ENCODE measurements at places on chromosomes 2 and 18.

- no peak for DNase-seq
Measured at GRCh38 chr2:222993920-222994650, 57.9 kb upstream of the KCNE4 start.

DNA sequence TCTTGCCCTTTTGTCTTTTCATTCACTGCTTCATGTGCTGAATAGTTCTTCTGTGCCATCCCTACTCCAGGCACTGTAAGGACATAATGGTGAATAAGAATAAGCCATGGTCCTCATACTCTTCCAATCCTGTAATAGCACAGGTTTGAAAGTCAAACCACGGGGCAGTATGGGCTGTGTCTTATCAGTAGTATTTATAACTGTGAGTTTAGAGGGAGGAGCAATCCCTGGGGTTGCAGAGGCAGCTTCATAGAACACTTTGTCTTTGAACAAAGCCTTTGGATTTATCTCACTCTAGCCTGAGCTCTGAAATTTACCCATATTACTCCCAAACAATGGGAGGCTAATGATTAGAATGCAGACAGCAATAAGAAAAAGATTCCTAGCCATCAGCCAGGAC lies 30.2 kb upstream of the ALK start:
- no peak for DNase-seq

- no peak for DNase-seq
Measured at GRCh38 chr2:185274718-185275484, 463.7 kb upstream of the FSIP2 start.

DNA sequence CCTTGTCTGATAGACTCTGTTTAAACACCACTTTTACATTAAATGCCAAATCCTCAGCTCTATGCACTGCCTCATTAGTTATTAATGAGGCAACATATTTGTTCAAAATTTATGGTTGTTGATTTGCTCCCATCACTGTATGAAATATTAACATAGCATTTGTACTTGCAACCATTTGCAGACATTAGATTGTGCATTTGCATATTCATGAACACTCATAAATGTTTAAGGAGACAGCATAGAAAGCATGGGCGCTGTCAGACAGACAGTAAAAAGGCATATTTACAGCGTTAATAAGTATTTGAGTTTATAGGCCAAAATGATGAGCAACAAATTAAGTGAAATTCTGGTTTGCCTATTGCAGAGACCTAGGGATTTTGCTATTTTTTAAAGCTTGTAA lies 502.3 kb downstream of the TXNL1 start:
- no peak for DNase-seq

- peak; percentile 25 for DNase-seq
Measured at GRCh38 chr18:2978661-2979106, 34.3 kb downstream of the LPIN2 start.

- no peak for DNase-seq
Measured at GRCh38 chr2:76498360-76498759, 787.6 kb upstream of the GCFC2 start.

- DNase-seq, result peak; percentile 59
Measured at GRCh38 chr2:120613742-120614571, 121.7 kb upstream of the GLI2 start.

DNA sequence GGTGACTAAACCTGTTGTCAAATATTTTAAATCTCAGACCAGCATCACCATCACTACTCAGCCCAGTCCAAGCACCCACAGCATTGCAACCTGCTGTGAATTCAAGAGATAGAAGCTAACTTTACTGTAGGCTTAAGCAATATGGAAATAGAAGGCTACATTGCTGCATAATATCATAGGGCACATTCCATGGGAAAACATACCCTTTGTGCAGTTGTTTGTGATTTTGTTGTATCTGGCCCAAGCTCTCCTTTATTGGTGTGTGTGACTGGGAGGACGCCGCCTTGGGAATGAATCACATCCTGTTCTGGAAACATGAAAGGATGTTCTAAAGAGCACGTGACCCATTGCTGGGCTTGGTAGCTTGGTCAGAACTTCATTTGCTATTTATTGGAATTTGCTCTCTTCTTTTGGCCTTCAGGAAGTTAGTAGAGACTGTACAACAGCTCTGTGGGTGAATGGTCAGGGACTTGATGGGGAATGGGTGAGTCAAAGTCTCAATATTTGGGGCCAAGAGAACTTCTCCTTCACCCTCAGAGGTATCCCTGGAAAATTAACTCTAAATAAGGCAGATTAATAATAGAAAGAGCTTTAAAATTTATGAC lies 106.8 kb upstream of the SERPINE2 start:
- DNase-seq, result peak; percentile 29

DNA sequence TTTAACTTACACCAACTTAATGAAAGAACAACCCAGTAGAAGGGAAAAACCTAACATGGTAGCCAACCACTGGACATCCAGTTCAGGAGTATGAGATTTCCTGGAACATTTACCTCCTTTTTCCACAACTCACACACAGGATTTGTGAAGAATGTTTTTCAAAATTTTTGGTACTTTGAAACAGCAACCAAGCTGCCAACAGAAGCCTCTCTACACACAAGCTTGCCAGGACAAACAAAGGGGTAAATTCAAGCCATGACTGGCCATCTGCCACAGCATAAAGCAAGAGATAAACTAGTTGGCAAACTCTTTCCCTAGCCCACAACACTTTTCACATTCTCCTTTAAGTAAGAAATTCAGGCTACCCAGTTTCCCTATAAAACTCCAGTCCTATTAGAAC lies 21.4 kb downstream of the MGAT4A start:
- no peak for DNase-seq

- DNase-seq, result no peak
Measured at GRCh38 chr18:68611311-68611710, 103.6 kb downstream of the TMX3 start.

GRCh38 chr2:14861181-14861580 lies 228.7 kb downstream of the LRATD1 start:
- DNase-seq, result no peak

DNA sequence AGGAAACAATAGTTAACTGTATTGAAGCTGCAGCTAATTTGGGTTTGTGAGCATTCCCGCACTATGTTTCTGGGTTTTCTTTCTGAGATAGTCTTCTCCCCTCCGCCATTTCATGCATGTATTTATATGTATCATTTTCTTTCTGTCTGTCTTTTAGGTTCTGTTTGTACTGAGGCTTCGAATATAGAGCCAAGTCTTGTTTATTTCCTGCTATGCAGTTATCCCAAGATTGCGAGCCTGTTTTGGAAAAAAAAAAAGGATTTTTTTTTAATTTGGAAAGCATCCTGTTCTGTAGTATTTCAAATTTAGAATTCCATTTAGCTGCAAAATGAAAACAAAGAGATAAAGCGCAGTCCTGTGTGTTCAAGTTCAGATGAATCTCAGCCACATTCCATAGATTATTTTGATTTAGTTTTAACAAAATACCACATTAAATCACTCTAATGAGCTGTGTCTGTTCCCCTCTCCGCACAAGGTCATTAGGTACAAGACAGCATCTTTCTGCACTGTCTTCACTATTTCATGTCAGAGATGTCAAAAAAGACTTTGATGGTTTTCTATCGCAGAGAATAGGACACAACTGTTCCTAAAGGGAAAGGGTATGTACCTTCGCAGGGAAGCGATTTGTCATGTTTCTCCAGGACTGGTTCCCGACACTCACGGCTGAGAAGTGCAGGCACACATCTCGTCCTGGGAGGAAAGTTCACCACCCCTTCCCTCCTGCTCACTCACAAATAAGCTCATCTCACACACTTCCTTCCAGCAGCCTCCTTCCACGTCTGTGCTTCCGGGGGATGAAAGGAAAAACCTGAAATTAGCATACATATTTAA lies 443.4 kb downstream of the ZNF516 start:
- DNase-seq, result no peak

DNA sequence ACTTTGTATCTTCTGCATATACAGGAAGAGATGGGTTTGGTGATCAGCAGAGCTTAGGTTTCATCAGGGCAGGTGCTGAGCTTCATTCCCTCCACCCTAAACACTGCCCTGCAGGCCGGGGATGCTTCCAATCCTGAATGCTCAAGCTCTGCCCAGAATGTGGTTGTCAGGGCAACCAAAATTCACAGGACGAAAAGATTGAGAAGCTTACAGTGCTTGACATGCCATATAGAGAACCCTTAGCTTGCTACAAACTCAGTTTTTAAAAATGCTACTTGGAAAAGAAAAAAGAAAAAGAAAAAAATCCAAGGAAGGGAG lies 65.6 kb downstream of the SH3RF3 start:
- DNase-seq, result no peak

- peak; percentile 65 for DNase-seq
Measured at GRCh38 chr2:172461591-172462372, 34.4 kb downstream of the ITGA6 start.

DNA sequence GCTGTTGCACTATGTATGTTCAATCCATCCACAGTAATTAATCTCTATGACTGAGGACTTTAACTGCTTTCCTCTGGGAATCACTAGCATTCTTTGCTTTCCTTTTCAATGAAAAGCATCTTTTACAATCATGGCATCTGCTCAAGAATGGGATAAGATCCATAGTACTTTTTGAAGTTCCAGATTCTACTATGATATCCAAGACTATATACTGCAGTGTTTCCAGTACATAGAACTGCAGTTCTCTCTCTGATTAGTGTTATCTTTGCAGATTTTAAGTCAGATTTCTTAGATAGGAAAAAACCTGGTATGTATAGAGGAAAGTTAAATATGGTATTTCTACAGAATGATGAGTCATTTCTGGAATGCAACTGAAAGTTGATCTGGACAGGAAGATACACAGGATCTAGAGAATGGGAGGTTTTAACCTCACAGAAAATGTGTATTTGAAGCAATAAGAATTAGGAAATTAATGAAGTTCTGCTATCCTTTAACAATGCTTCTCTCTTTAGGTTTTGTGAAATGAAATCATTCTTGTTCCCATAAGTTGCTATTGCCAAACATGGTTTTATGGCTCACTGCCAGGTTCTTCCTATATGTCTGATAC lies 670.7 kb downstream of the ERBB4 start:
- DNase-seq, result peak; percentile 19

GRCh38 chr2:237967463-237967951 lies 693 bp downstream of the UBE2F start:
- no peak for DNase-seq

GRCh38 chr2:140185076-140185475 lies 1404.9 kb upstream of the NXPH2 start:
- no peak for DNase-seq

DNA sequence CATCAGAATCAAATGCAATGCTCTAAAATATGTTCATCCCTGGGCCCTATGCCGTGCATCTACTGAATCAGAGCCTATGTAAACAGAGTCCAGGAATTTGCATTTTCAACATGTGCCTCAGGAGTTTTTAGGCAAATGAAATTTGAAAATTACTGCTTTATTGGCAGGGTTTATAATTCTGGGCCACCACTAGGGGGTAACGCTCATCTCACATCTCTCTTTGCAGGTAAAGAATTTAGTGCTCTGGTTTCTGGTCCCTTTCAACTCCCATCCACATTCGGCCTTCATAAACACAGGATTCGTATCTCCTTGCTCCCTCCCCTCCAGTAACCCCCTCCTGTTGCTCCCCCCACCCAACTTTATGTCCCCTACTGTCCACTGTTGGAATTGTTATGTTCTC lies 49.3 kb downstream of the LYPD6B start:
- no peak for DNase-seq

- no peak for DNase-seq
Measured at GRCh38 chr2:25960920-25961319, 21.4 kb downstream of the KIF3C start.

DNA sequence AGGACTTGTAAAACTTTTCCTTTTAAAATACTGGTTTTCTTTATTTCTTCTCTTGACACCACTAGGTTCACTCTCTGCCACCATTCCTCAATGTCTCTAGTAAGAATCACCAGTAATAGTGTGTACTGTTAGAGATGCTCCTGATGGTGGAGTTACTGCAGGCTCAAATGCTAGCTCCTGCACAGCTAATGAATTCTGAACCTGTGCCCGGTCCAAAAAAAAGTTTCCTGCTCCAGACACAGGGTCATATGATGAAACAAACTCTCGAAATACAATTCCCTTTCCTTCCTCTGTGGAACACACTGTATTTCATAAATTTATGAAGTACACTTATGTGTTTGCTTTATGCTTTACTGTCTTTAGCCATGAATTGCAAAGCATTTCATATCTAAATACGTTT lies 19.2 kb downstream of the PMS1 start:
- no peak for DNase-seq

DNA sequence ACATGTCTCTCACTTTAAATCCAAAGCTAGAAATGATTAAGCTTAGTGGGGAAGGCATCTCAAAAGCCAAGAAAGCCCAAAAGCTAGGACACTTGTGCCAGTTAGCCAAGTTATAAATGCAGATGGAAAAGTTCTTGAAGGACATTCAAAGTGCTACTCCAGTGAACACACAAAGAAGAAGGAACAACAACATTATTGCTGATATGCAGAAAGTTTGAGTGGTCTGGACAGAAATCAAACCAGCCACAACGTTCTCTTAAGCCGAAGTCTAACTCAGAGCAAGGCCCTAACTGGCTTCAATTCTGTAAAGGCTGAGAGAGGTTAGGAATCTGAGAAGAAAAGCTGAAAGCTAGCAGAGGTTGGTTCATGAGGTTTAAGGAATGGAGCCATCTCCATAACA lies 49.0 kb downstream of the PPP4R1 start:
- DNase-seq, result no peak

- no peak for DNase-seq
Measured at GRCh38 chr2:62431512-62431911, 74.5 kb downstream of the TMEM17 start.

DNA sequence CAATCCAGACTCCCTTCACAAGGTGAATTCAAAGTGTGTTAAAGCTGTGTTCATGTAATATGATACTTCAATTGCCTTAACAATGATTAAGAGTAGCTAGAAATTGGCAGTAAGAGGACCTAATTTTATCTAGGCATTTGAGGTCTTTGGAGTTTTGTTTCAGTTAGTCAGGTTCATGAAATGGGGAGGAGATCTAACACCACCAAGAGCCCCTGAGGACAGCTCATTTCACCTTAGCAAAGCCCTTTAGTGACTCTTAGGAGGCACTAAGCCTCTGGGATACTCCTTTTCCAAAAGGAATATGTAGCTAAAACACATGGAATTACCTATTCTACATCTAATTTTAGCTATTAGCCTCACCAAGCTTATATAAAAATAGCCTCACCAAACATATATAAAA lies 716.5 kb upstream of the RAB6C start:
- DNase-seq, result no peak

DNA sequence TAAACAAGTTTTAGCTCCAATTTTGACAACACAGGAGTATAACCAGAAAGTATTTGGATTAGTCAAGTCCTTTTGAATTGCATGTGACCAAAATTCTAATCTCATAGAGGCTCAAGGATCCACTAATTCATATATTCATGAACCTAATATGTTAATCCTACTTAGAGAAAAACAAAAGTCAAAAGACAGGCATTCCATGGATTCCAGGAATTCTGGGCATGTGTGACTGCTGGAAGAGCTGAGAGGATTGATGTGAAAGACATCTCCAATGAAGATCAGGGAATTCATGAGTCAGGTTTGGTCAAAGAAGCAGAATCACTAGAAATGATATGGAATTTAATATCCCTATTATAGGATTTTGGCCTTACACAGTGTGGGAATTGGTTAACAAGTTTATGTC lies 1494.6 kb upstream of the DDX18 start:
- DNase-seq, result no peak

- DNase-seq, result no peak
Measured at GRCh38 chr2:164910101-164910899, 45.0 kb downstream of the SLC38A11 start.
